ENCODE measurements at places on chromosomes 3 and 15.

GRCh38 chr3:104245261-104245660 lies 1121.4 kb upstream of the ALCAM start:
- DNase-seq = no peak

DNA sequence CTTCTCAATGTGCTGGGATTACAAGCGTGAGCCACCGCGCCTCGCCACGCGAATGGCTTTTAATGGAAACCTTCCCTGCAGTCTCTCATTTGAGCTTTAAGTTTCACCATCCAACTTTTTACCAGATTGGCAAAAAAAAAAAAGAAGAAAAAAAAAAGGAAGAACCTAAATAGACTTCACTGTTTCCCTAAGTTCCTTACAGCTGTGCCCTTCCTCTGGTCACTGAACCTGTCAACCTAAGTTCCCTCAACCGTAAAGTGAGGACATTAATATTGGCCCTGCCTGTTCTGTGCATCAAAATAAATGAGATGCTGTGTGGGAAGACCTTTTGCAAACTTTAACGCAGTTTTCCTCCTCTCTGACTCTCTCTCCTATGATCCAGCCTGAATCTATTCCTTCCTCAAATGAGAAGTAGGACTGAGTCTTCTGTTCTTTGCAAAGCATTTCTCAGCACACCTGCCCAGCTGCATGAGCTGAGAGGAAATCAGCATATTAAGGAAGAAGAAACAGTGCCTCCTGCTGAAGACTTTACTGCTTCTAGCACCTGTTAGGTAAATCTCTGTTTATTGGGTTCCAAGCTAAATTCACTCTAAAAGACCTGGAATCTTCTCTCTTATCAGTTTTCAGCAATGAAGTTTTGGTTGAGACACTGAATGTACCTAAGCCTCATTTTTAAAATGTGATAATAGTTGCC lies 99.6 kb upstream of the ETV5 start:
- DNase-seq = no peak

DNA sequence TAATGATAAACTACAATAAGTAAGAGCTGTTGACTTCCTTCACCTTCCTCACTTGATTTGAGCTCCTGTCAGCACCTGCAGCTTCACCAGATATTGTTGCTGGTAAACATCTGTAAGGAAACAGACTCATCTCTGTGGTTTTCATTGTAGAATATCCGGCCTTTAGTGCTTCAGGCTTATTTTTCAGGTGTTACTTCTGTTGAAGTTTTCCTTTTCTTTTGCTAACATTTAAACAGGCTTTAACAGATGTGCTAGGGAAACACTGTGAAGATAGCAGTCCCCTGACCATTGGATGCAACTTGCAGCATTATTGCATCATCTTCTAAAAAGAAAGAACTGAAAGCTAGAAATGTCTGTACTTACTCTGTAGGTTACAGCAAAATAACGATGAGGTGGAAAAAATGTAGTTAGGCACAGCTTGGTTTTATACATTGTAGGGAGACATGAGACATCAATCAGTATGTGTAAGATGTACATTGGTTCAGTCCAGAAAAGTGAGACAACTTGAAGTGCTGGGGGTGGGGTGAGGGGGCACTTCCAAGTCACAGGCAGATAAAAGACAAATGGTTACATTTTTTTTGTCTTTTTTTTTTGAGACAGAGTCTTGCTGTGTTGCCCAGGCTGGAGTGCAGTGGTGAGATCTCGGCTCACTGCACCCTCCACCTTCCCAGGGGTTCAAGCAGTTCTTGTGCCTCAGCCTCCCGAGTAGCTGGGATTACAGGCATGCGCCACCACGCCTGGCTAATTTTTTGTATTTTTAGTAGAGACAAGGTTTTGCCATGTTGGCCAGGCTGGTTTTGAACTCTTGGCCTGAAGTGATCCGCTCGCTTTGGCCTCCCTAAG lies 10.2 kb downstream of the EDEM1 start:
- DNase-seq = no peak

DNA sequence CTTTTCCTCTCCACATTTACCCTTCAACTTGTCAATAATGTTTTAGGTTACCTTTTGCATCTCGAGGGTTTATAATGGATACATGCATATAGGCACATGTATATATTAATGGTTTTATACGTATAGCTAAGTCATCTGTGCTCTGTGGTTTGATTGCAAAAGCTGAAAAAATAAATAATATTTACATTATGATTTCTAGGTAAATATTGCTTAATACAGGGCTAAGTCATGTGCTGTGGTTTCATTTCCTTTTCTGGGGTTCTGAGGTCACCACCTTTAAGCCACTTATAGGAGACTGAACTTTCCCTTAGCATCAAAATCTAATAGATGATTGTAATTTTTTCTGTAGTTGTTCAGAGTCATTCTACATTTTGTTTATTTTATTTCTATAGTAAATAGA lies 33.1 kb downstream of the LPP start:
- no peak for DNase-seq

DNA sequence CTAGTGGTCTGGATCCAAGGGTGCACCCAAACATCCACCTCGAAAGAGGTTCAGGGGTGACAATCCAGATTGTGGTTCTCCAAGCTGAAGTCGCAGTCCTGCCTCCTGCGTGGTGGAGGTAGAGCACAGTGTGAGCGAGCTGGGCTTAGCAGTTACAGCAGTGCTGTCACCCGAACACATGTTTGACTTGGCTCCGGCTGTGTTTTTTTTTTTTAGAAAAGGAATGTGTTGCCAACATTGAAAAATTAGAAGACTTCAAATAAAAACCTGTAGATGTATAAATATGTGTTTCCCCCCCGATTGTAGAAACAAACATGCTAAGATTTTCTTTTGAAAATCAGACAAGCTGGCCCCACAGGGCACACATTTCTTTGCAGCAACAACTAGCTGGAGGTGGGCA lies 530.8 kb downstream of the SHQ1 start:
- DNase-seq = no peak

DNA sequence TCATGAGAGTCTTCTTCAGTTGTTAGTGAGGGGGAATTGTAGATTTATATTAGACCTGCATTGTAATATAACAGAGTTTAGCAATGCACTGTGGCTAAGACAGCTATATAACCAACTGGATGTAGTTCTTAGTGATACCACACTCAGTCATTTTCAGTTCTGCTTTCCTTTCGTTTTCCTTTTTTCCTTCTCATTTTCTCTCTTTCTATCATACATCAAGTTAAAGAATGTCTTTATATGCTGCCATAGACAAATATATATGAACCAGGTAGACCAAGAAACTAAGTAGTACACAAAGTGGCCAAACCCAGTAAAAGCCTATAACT lies 43.7 kb upstream of the CD47 start:
- no peak for DNase-seq

DNA sequence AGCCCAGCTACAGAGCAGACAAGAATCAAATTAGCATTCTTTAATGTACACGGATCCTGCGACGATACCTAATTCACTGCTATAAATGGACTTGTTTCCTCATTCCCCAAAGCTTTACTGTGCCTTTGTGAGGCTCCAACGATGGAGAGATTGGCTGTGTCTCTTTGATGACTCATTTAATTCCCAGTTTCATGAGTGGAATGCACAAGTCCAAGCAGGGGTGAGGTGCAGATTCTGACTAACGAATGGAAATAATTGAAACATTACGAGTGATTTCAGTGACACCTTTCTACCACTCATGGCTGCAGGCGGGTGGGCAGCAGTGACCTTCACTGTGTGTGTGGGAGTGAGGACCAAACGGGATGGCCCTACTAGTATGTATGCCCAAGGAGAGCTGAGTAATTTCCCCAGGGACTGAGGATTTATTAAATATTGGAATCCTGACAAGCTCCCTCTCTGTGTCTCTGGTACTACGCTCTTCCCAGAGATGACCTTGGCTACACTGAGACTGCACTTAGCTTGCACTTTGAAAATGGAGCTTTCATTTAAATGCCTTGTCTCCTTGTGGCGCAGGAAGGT lies 156.7 kb downstream of the CACNA2D3 start:
- no peak for DNase-seq

- no peak for DNase-seq
Measured at GRCh38 chr3:196144383-196145105, 62.7 kb upstream of the TFRC start.

- no peak for DNase-seq
Measured at GRCh38 chr15:36362509-36362915, 216.9 kb upstream of the CDIN1 start.

DNA sequence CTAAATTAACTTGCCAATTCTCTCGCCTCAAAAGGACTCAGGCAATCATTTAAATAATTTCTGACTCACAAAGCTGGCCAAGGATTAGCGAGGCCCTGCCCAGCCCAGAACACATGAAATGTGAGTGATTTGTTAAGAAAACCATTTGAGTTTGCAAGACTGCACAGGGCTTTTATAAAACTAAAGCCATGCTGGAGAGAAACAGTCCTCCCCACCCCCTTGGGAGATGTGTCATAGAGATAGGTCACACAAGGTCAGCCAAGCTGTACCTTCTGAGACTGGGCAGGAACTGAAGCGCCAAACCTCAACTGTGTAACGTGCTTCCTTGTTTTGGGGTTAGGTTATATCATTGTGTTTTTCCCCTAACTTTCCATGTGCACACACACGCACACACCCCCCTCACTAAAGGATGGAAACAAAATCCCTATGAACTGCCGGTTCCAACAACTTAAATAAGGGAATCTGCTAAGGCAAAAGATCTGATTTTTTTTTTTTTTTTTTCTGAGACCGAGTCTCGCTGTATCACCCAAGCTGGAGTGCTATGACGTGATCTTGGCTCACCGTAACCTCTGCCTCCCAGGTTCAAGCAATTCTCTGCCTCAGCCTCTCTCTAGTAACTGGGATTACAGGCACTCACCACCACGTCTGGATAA lies 8.1 kb downstream of the SPATA12 start:
- DNase-seq = no peak

GRCh38 chr15:95944193-95944592 lies 386.3 kb upstream of the NR2F2 start:
- DNase-seq = no peak

GRCh38 chr3:100614941-100615340 lies 5.5 kb downstream of the ADGRG7 start:
- DNase-seq = no peak

DNA sequence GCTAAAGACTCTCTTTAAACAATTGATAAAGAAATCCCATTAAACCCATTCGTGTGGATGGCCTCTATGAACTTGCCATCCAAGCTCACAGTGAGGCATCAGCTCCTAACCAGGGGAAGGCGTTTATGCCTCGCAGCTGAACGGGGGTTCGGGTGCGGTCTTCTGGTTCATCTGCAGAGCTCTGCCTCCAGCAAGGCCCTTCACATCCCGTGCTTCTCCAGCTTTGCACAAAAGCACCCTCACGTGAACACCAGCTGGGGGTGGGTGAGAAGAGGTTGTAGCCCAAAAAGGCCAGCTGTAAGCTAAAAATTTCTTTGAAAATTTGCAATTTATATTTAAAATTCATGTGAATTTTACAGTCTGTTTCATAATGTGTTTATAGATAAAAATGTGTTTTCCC lies 39.5 kb upstream of the ZNF148 start:
- DNase-seq = no peak

DNA sequence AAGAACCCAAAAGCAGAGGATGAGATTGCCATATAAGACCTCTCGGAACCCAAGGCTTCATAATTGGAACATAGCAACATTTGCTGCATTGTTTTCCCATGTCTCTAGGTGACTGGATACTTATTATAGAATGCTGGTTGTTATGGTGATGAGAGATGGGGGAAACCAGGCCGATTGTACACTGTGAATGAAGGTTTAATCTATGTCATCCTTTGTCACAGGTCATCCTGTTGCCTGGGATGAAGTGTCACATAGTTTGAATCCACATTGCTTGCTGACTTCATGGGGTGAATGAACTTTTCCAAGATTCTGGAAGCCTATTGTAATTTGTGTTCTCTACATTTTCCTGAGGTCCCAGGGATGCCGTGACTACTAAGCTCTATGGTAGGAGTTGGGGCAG lies 41.8 kb downstream of the CLEC3B start:
- no peak for DNase-seq

DNA sequence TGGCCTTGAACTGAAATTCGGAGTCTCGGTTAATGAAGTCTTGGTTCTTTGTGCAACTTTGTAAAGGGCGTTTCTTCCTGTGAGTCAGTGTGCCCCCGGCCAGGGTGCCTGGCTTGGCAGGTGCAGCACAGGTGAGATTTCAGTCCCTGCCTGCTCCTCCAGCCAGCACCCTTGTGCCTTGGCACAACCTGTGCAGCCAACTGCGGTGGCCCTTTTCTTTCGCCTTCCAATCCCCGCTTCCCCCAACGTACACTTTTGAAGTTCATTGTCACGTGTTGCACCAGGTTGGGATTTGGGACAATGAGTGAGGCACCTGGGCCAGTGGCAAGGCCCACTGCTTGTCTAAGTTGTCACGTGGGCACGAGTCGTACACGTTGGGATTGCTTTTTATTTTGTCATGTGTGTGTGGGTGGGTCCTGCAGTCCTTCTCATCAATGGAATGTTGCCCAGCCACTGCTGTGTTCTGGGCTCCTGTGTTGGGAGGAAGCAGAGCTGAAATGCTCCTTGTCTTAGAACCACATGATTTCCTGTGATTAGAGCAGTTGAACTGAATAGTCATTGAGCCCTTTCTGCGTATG lies 242.9 kb upstream of the BHLHE40 start:
- DNase-seq = no peak

DNA sequence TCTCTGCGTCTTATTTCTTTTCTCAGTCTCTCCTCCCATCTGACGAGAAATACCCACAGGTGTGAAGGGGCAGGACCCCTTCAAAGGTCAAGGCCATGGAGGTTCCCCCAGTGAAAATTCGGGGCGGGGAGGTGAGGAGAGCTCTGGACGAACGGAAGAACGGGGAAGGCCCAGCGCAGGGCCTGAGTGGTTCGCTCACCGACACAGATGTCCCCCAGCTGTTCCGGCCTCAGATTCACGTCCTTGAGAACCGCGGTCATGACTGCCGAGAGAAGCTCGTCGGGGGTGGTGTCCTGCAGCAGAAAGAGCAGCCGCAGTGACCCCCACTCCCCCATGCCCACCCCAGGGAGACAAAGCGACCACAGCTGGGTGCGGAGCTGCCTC lies 542 bp downstream of the ACAA1 start:
- DNase-seq = no peak

DNA sequence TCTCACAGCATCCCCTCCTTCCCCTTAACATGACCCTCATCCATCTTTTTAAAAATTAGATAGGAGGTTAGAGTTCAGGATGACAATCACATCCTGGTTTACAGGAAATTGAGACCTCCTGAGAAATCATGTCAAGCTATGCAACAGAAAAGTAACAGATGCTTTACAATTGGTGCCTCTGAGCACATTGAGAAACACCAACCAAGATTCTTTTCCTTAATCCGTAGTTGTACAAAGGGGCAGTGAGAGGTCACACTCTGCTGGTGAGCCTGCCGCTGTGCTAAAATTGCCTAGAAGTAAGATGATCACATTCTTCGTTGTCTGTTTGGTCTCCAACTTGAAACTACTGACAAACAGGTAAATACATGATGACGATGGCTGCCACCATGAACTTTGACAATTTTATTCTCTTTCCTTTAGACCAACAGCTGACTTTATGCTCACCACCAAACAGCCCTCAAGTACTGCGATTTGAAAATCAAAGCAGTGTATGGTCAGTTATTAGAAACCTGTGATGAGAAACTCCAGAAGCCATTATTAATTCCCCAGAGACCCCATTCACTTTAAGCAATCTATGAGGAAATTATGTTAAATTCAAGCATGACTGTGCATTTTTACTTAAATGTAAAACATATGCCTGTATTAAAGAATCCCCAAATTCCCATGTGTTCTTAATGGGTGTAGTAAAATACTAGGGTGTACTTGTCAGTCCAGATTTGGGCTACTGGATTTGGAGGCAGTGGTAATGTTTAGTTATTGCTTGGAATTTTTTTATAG lies 210.7 kb upstream of the UBE2E1 start:
- DNase-seq = no peak
